ENCODE measurements at places on chromosomes 5 and 9.

- no peak for DNase-seq
These were observed 358.0 kb downstream of the ENC1 start for GRCh38 chr5:74282490-74282889.

GRCh38 chr9:130112538-130113151, 58.9 kb downstream of the GPR107 start:
- DNase-seq = no peak

DNA sequence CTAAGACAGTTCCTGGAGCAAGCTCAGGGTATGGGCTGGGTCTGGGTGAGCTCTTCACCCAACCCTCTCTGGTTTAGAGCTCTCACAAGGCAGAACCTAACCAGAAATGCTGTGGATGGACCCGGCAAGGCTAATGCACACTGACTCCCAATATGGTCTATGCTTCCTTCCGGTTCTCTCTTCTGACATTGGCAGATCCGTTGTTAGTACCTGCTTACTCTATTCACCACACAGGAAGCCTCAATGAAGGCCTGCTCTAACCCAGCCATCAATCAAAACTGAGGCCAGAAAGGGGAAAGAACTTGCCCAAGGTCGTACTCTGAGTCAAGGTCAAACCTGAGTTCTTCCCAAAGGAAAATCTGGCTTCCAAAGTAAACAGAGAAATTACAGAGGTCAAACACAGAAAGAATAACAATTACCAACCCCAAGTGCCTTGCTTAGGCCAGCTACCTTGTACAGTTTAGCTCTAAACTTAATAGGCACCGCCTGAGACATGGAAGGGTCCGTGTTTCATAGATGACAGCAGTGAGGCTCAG, 46.0 kb upstream of the AKNA start:
- no peak for DNase-seq

DNA sequence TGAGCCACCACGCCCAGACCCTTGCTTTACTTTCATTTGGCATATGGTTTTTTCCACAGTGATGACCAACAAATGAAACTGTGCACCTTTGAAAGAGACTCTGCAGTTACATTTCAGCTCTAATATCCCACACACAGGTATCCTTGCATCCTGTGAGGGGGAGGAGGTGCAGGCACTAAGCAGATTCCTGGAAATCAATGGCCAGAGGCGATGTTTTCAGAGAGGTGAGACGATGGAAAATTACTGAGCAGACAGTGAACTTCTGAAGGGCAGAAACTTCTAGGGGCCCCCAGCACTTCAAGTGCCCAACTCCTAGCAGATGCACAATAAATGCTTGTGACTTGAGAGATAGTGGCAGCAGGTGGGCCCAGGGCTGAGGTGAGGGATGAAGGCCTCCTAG, 29.8 kb upstream of the GNE start:
- no peak for DNase-seq

DNA sequence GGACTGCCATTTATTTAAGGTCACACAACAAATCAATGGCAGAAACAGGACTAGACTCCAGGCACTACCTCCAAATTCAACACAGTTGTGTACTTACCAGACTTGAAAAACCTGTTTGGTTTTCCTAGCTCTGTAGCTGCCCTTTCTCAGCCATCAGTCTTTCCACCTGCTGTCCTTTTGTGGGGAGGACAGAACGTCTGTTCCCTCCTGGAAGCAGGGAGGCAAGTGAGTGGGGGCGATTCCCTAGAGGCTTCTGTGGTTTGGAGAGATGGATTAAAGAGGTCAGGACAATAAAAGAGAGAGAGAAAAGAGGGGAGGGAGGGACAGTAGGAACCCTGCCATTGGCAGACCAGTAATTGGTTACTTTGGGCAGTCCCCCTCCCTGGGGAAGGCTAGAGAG, 14.7 kb downstream of the ASTN2 start:
- no peak for DNase-seq

DNA sequence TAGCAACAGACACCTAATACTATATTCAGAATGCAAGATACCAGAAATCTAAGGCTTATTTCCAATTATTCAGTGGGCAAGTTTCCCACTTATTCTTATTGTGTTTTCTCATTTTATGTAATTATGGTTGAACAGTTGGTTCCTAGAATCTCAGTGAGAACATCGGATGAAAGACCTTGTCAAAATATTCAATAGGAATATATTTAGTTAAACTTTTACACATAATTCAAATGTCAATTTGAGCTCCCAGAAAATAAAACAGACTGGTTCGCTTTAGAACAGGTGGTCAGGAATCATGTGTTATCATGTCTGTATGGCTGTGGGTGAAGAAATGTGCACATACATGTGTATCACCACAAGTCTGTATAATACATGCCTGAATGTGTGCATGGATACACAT, 447.8 kb downstream of the MED10 start:
- DNase-seq = no peak

DNA sequence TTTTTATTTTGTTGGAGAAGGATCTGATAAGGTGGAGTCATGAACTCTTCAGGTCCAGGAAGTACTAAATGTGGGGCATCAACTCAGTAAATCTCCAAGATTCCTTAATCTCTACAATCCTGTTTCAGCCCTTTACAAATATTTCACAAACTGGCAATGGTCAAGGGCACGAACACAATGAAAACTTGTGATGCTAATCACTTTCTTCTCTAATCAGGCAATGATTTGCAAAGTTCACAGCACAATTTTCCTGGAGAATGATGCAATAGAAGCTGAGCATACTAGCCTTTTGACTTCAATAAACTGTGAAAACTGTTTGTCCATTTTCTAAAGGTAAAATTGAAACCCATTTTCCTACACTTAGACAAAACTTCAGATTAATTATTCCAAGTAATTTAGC, 16.9 kb downstream of the GDF9 start:
- DNase-seq = no peak

GRCh38 chr9:1759009-1759408, 256.1 kb upstream of the SMARCA2 start:
- DNase-seq = no peak

- DNase-seq = no peak
These were observed 31.2 kb downstream of the KCNMB1 start for GRCh38 chr5:170357955-170358444.

GRCh38 chr5:912280-913091, 19.8 kb downstream of the TRIP13 start:
- DNase-seq = peak; percentile 77

DNA sequence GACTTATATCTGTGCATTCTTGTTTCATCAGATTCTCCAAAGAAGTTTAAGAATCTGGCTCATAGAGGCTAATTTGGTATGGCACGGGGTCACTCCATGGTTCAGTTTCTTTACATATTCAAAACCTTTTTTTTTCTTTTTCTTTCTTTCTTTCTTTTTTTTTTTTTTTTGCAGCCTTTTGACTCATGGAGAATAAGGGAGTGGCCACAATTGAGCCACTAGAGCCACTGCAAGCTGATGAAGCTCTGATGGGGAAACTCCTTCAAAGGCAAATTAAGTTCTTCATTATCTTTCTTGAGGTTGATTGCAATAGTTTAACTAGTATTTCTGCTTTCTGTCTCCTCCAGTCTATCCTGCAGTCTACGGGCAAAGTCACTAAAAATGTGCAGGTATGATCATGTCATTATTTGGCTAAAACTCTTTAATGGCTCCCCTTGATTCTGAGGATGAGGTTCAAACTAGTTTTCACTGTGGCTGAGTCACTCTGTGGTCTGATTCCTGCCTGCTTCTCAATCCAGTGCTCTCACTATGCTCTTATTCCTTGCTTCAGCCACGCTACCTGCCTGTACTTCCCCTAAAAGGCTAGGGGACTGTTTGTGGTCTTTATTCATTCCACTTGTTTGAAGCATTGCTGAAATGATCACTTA, 93.5 kb upstream of the RIOK2 start:
- no peak for DNase-seq

DNA sequence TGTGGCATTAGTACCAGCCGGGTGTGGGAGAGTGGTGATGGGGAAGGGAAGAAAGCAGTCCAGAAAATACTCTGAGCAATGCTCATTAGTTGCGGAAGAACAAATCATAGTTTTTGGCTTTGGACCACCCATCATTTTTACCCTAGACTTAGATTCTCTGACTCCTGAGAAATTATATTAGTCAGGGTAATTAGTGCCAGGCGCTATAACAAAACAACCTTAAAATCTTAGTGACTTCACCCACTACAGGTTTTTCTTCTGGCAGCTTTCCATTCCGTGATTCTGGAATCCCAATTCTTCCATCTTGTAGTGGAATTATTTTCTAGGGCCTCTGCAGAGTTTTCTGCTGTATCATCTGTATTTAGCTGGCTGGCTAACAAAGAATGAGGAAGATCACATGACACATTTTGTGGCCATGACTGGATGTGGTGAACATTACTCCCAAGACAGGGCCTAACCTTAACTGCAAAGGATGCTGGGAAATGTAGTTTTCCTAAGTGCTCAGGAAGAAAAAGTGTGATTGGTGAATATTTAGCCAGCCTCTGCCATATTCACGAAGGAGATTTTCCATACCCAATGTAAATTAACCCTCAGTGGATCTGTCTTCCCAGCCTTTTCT, 373.0 kb upstream of the MEF2C start:
- DNase-seq = no peak

DNA sequence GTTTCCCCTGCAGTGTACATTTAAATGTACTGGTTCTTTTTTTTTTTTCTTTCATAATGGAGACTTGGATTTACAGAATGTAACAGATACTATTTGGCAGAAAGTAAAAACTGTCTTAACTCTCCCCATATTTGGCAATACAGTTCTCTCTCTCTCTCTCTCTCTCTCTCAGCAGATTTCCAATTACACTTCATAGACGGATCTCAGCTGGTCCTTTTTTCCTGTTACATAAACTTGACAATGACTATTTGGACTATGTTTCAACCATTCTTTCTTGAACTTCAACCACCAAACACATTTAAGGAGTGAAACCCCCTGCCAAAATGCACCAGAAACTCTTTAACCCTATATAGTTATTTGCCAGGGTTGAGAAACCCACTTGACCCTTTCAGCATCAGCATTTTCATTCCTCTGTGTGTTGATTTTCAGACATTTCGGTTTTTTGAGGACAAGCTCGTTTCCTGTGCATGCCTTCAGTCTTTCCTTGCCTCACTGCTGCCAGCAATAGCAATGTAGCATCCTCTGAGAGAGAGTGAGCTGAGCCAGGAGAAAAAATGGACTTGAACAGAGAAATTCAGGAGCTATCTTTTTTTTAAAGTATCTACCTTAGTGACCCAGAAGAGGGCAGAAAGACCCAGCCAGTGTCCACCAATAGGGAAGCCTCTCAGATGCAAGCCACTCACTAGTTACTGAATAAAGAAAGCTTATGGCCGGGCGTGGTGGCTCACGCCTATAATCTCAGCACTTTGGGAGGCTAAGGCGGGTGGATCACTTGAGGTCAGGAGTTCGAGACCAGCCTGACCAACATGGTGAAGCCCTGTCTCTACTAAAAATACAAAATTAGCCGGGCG, 26.0 kb upstream of the GNA14 start:
- no peak for DNase-seq

GRCh38 chr9:129408535-129409215, 212.2 kb downstream of the C9orf50 start:
- no peak for DNase-seq

DNA sequence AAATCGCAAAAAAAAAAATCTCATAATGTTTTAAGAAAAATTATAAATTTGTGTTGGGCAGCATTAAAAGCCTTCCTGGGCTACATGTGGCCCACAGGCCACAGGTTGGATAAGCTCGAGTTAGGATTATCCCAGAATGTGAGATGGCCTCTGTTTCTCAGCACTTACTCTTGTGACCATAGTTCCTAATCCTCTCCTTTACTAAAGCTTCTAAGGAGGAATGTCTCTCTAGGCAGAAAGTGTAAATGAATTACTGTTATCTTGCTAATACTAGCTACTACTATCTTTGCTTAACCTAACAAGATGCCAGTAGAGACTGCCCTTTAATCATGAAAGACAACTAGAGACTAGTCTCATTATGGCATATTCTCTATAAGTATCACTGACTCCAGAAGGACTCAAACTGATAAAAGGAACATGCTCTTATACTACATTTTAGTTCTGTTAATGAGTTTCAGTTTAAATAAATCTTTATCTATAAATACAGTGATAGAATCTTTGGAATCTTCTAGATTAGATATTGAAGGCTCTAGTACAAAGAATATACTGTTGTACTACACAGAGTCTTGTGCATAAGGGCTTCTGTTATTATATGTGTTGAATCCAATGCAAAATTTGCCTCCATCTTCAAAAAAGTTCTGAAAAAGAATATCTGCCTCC, 13.8 kb downstream of the INVS start:
- no peak for DNase-seq

GRCh38 chr5:138337685-138338410, at the start of gene FAM53C:
Gene FAM53C, plus strand, starts transcription at chr5:138338266. Its CDS starts 3,070 bp downstream, at chr5:138341336.
- peak; percentile 85 for DNase-seq

DNA sequence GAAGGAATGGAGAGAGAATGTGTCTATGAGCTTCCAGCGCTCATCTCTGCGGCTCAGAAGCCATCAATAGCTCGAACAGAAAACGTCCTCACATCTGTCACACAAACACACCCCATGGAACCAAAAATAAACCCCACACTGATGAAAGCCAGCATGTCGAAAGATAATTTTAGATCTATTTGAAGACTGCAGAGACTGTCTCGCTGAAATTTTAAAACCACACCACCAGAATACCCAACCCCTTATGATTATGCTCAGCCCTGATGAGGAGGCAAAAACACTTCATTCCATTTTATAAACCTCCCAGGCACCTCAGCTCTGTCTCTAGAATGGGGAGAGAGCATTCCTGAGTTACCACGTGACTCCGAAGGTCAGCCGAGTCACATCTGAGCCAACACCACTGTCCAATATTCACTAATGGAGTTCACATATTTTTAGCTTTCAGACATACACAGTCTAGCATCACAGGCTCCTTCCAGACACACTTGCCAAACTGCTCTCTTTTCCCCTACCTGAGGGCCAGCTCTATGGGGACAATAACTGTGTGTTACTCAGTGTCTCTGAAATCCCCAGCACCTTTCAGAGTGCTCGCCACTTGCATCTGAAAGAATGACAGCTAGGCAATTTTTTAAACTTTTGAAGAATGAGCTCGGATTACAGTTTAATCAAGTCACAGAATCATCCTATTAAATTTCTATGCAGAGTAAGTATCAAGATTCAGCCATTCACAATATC, 63.2 kb downstream of the SERINC5 start:
- DNase-seq = no peak

DNA sequence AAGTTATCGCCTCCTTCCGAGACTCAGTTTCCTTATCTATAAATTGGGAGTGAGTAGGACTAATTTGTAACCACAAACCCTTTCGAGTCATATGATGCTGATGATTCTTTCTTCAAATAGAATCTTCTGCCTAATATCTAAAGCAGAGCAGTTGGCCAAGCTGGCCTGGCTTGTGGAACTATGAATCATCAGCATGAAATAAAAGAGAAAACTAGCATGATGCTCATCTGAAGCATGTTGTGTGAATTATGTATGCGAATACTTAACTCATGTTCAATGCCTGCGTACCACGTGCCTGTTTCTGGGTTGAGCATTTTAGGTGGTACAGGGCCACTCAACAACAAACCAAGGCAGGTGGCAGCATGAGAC, 15.0 kb upstream of the ORM1 start:
- no peak for DNase-seq
